ENCODE measurements at places on chromosomes 1 and 21.

- DNase-seq: no peak
These were observed 26.1 kb upstream of the SMIM12 start for GRCh38 chr1:34885405-34886247.

DNA sequence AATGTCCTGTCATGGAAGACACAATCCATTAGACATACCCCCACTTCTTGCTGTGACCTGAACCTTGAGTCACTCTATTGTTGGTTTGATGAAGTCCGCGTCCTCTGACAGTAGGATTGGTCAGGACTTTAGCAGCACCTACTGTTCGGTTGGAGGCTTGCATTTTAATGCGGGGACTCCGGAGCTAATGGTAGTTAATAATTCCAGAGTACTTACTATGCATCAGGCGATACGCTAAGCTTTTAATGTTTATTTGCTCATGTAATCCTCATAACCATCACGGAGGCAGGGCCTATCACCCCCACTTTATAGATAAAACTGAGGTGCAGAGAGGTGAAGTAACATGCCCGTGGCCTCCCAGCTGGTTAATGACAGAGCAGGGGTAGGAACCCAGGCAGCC lies 7.9 kb upstream of the ELF3 start:
- DNase-seq: no peak

DNA sequence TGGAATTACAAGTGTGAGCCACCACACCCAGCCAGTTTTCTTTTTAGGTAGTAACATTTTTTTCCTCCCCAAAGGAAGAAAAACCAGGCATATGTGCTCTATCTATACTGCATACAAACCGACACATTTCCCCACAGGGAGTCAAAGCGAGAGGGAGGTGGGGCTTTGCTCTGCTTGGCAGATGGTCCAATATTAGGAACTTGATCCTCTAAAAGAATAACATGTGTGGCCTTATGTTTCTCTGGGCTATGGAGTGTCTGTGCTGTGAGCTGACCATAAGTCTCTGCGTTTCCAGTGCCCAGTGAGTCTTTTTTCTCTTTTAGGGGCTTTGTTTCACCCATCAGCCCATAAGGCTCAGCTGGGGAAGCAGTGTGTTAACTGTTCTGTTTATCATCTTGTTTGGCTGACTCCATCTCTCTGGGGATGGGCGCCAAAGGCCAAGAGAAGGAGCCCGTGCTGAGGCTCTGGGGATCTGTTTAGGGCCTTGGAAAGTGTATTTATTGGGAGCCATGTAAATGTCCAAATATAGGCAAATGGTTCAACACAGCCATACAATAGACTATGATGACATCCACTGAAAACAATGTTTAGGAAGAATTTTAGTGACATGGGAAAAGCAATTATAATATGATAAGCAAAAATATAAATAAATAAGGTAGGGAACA lies 20.2 kb downstream of the LMOD1 start:
- no peak for DNase-seq

DNA sequence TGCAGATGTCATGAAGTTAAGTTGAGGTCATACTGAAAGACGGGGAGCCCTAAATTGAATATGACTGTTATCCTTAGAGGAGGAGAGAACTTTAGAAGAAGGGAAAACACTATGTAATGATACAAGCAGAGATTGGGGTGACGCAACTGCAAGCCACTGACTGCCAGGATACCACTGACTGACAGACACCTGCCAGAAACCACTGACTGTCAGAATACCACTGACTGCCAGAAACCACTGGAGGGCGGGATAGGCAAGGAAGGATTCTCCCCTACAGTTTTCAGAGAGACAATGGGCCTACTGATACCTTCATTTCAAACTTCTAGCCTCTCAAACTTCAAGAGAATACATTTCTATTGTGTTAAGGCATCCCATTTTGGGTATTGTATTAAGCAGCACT lies 388.7 kb downstream of the USH2A start:
- DNase-seq: no peak

- no peak for DNase-seq
These were observed 30.5 kb downstream of the KRTAP10-1 start for GRCh38 chr21:44509539-44509938.

GRCh38 chr1:24639881-24640280 lies 3.2 kb upstream of the SRRM1 start:
- no peak for DNase-seq

DNA sequence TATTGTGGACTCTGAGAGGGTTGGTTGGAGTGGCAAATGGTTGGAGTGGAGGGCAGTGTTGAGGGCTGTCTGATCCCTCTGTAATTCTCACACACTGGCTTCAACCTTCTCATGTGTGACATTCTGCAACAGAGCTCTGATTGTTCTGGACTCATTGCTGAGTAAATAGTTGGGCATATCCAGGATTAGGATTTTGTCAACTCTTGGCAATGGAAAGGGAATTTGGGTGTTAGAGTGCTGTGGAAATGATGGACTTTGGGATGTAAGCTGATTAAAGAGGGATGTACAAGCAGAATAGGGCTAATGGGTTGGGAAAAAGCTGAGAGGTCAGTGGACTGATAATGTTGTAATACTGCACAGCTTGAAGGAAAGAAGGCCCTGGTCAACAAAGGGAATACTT lies 16.5 kb downstream of the TLCD4 start:
- no peak for DNase-seq

DNA sequence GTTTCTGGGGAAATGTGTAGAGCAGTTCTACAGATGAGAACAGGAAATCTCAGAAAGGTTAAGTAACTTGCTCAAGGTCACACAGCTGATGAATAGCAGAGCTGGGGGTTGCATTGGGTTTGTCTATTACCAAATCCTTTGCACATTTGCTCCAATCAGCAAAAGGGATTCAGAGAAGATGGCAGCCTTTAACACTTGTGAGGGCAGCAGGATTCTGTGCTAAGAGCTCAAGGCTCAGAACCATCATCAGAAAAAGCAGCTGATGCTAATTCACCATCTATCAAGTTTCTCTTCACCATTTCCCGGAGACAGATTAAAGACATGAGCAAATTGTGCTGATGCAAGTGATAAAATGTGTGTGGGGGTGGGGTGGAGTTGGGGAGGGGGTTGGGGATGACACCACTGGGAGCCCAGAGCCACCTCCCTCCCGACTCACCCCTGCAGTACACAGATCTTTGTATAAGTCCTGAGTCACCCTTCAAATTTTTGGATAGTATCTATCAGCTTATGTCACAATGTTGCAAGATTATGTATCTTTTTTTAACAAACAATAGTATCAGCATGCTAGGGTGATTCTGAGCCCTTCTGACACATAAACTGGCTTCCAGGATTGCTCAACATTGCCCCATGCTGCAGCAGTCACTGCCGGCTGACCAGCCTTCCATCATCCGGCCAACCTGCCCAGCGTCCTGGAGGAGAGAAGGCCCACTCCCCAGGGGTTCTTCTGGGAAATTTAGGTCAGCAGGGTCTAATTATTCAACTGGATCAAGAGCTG lies 2.8 kb upstream of the SPSB1 start:
- DNase-seq: no peak

DNA sequence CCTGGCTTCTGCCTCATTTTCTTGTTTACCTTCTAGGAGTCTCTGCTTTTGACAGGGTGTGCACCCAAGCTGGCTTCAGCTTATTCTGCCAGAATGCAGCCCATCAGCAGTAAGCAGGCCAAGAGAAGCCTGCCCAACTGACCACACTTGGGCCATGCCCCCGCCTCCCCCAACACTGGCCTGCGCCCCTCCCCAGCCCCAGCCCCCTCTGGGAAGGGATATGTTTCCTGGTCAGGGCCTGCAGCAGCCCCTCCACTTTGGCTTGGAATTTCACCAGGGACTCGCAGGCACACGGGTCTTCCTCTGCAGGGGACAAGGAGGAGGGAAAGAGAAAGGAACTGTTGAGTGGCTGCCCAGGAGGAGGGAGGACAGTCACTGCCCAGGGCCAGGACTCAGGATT lies 9.4 kb downstream of the MATN1 start:
- no peak for DNase-seq

DNA sequence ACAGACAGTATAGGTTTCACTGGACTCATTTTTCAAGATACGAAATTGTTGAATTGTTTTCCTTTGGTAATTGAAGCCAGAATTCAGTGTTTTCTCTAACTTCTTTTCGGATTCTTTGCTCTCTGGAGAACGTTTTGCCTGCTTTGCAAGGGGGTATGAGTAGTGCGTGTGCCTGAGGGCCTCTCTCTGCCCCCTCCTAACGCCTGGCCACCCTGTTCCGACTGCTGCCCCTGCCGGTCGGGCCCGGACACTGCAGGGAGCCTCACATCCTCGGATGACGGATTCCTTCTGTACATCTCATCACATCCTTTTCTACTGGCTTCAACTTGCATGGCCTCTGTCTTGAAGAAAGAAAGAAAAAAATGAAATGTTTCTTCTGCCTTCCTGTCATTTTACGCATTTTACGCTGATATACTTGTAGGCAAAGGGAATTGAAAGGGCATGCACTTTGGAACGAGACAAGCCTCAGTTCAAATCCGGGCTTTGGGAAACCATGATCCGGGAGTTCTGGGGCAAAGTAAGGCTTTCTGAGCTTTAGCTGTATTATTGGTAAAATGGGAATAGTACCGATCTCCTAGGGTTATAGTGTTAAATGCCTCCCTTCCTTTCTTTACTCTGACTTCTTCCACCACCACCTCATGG lies 65.1 kb downstream of the DISC1 start:
- DNase-seq: no peak

DNA sequence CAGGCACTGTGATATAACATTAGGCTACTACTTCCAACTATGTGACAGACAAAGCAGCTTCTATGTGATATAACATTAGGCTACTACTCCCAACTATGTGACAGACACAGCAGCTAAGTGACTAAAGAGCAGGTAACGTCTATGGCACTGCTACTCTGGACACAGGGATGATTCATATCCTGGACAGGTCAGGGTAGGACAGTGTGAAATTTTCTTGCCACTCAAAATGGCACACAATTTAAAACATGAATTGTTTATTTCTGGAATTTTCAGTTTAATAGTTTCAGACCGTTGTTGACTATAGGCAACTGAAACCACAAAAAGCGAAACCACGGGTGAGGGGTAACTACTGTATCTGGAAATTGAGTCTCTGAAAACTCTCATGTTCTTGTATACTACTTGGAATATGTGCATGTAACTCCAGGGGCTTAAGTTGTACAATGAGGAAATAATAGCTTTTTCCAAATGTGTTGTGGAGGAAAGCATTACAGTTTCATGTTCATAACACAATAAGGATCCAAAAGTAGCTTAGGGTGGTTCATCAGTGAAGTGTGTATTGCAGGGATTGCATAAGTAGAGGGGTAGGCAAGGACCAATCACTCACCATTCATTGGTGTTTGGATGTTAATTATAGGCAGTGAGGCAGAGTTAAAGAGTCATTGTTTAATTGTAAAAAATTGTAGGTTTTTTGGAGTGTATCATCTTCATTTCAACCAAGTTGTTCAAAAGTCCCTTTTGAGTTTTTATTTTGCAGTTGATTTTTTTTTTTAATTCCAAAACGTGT lies 5.3 kb downstream of the DTL start:
- no peak for DNase-seq

DNA sequence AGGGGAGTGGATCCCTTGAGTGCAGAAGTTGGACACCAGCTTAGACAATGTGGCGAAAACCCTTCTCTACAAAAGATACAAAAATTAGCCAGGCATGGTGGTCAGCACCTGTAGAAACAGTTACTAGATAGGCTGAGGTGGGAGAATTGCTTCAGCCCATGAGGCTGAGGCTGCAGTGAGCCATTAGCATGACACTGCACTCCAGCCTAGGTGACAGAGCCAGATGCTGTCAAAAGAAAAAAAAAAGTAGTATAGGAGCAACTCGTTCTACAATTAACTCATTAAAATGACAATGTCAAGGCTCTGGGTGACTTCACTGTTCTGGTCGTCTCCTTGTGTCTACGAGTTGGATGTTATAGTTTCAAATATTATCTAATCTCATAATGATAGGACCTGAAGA lies 370.6 kb upstream of the NCAM2 start:
- no peak for DNase-seq

- no peak for DNase-seq
These were observed 23.9 kb upstream of the TMEM52 start for GRCh38 chr1:1942753-1943656.

- peak; percentile 28 for DNase-seq
These were observed 778 bp downstream of the EVI5 start for GRCh38 chr1:92784021-92784638.

GRCh38 chr1:12643785-12644184 lies at the start of gene AADACL4:
Gene AADACL4, plus strand, starts transcription at chr1:12644085. Its CDS starts 462 bp downstream, at chr1:12644547.
- DNase-seq: no peak

DNA sequence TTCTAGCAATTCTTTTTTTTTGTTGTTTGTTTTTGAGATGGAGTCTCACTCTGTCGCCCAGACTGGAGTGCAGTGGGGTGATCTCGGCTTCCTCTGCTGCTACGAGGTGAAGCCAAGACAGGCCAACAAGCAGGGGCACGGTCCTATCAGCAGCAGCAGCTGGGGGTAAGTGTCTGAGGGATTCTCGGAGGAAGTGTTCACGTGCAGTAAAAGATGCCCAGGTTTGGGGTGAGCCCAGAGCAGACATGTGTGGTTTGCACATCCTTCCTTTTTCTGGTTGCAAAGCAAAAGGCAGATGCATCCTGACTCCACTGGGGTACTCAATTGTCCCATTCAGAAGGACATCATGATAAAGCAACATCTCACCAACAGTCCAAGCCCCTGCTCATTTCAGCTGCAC lies 27.7 kb downstream of the PIGP start:
- DNase-seq: no peak

DNA sequence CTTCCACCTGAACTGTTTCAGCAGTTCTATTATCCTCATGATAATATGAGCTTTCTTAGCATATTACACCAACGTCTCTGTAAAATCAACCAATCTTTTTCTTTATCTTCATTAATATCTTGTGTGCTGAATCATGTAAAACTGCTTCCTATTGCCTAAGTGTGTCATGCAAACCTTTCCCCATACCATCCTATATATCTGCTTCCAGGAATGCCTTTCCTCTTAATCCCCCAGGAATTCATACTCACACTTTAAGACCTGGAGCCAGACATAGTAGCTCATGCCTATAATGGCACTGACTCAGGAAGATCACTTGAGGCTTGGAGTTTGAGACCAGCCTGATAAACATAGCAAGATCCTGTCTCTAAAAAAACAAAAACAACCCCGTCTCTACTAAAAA lies 183.9 kb downstream of the NRIP1 start:
- DNase-seq: no peak

GRCh38 chr1:216576234-216576937 lies 146.8 kb downstream of the ESRRG start:
- DNase-seq: no peak

DNA sequence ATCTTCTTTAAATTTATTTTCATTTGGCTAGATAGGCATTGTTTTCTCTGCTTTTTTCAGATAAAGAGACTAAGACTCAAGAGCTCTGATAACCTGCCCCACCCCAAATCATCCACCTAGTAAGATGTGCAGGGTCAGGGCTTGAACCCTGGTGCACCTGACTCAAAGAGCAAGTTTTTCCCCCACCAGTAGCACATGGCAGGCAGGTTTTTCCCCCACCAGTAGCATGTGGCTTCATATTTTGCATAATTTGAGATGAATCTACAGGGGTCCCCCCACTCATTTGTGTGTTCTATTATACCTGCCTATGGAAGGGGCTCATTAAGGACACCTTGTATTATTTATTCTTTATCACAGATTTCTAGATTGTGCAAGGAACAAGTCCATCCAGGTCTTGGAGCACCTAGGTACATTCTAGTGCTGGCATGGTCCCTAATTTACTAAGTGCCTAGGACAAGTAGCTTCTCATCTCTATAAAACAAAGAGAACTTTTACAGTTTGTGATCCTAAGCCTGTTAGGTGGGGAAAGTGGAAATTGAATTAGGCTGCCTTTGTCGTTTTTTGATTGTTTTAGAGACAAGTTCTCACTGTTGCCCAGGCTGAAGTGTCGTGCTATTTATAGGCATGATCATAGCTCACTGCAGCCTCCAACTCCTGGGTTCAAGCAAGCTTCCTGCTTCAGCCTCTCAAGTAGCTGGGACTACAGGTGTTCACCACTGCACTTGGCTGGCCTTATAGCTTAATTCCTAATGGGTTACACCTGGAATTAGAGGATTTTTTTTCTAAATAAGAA lies 13.2 kb upstream of the CTSE start:
- DNase-seq: no peak

All from urinary bladder (tissue), 4 donors.